ENCODE measurements at places on chromosomes 2 and 18.
A peak's percentile ranks its signal among the peaks of the same experiment; 100 is the strongest.

GRCh38 chr18:44520981-44521667, 159.6 kb upstream of the SETBP1 start:
- H3K27ac ChIP-seq, result no peak overlapping the region
- H3K4me3 ChIP-seq, result no peak overlapping the region
- H3K36me3 ChIP-seq, result no peaks in the 10 kb centered on the region
- no peaks in the 10 kb centered on the region for H3K27me3 ChIP-seq
- DNase-seq, result no peak

GRCh38 chr2:160417745-160418397, 75.7 kb downstream of the RBMS1 start:
- no peaks in the 10 kb centered on the region for H3K36me3 ChIP-seq
- H3K4me3 ChIP-seq, result no peak overlapping the region
- no peak overlapping the region for H3K27ac ChIP-seq
- H3K27me3 ChIP-seq, result no peaks in the 10 kb centered on the region

DNA sequence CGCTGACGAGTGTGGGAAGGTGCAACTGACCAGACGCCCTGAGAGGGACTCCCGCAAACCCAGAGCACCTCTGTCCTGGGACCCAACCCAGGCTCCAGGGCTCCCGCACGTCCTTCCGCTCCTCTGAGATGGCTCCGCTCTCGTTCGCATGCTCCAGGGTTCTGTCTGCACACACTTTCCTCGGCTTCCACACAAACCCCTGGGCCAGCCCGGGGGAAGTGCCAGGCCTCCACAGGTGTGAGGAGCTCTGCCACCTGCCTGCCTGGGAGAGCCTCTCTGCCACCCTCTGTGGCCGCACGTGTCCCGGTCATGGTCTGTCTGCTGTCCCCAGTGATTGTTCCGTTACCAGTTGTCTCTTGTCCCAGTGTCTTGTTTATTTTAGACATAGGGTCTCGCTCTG, 222.9 kb downstream of the HDAC4 start:
- H3K27ac ChIP-seq, result no peak overlapping the region
- H3K4me3 ChIP-seq, result no peak overlapping the region
- peaks cover 13% of the 10 kb centered on the region for H3K36me3 ChIP-seq

GRCh38 chr2:24050041-24050979, 769 bp downstream of the FKBP1B start:
- H3K27ac ChIP-seq, result no peak overlapping the region
- no peaks in the 10 kb centered on the region for H3K36me3 ChIP-seq
- H3K4me1 ChIP-seq, result peaks cover 12% of the 10 kb centered on the region
- no peaks in the 10 kb centered on the region for H3K27me3 ChIP-seq
- peak; percentile 76 for DNase-seq

DNA sequence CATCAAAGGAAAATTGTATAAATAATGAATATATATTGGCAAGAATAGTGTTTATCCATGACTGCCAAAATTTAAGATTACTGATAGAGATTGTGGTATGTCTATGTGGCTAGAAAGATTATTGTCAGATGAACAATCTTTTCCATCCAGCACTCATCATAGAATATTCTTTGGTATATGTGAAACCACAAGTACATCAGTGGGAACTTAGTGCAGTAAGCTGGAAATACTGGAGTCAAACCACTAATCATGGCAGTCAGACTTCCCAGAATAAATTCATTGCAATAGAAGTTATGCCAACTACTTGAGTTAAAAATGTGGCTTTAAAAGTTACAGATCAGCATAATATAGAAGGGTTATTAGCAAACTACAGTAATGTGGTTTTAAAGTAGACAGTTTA, 310.3 kb downstream of the GULP1 start:
- H3K27me3 ChIP-seq, result no peaks in the 10 kb centered on the region
- DNase-seq, result no peak
- no peaks in the 10 kb centered on the region for H3K36me3 ChIP-seq
- H3K27ac ChIP-seq, result no peak overlapping the region
- no peak overlapping the region for H3K4me3 ChIP-seq

DNA sequence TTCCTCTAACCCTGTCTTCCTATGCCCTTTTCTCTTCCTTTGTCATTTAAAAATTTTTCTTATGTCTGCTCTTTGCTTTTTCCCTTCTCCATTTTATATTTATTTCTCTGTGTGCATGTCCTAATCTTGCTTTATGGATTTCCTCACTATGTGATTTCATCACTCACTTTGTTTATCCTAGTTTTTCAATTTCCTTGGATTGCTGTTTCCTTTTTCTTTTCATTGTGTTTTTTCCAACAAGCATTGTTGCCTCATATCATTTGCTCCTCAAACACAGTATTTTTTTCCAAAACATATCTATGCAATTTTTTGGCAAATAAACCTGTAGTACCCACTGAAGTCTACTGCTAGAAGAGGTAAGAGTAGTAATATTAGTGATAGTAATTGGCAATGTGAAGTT, 67.4 kb upstream of the PNPT1 start:
- H3K27ac ChIP-seq, result no peak overlapping the region
- no peak overlapping the region for H3K4me3 ChIP-seq
- peaks cover 7% of the 10 kb centered on the region for H3K4me1 ChIP-seq
- no peaks in the 10 kb centered on the region for H3K27me3 ChIP-seq

DNA sequence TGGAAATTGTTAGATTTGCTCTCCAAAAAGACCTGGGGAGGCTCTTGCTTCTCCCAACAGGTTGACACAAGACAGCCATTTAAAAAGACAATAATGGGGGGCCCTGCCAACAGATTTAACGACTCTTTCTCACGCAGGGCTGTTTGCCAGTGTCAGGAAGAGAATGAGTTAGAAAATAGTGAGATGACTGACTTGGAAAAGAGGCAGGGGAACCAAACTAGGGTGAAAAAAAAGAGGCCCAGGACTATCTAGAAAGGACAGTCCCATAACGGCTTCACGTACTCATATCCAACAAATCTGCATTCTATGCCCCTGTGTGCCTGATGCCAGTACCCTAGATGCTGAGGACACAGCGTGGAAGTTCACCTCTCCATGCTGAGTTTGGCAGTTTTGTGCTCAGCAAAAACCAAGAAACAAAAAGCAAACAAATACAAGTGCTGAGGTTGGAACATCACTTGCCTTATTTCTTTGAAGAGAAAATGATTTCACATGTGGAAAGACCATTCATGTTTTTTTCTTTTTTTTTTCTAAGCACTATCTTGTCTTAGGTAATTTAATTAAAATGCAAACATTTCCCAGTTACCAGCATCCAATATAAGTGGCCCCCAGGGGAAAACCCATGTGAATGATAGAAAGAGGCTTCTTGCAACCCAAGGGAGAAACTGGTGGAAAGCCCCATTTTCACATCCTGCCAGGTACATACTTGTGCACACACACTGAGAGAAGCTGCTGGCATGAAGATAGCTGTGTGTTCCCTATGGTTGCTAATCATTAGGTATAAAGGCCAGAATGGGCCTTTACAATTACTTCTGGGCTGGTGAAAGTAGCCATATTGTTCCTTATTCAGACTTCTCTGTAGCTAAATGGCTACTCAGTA, 10.6 kb upstream of the WIPF1 start:
- H3K4me1 ChIP-seq, result no peaks in the 10 kb centered on the region
- no peak overlapping the region for H3K27ac ChIP-seq
- H3K36me3 ChIP-seq, result no peaks in the 10 kb centered on the region
- DNase-seq, result no peak
- H3K4me3 ChIP-seq, result no peak overlapping the region
- no peaks in the 10 kb centered on the region for H3K27me3 ChIP-seq

DNA sequence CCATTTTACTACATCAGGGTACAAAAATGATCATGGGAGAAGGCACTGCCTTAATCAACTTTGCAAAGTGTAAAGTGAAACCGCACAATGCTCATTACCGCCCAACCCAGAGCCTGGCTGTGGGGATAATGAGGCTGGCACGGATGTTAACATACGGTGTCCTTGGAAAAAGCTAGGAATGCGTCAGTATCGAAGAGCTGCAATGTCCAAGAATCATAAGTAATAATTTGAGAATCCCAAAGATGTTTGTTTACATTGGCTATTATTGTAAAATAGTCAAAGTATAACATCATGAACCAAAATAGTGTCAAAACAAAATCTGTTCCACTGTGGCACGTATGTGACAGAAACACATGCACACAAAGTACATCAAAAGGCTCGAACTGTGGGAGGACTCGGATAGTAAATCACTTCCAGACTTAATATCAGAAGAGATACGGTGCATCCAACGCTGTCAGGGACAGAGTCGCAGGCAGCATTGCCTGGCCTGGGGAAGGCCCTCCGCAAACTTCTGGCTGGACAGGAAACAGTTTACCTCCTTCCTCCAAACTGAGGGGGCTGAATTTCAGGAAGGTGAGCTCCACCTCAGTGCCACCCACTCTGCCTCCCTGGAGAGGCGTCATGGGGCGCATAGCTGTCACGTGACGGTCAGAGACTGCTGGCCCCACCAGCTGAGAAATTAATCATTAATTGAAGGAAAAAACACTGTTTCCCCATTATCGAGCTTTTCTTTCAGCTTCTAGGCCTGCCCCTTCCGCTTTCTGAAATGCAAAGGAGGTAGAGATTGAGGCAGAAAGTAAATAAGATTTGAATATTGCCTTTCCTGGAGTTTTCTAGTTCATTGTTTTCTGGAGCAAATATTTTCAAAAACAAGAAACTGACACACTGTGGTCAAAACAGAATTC, 1.8 kb upstream of the ID2 start:
- H3K27ac ChIP-seq, result no peak overlapping the region
- H3K36me3 ChIP-seq, result no peaks in the 10 kb centered on the region
- peaks cover 19% of the 10 kb centered on the region for H3K4me1 ChIP-seq
- DNase-seq, result no peak
- peaks cover 11% of the 10 kb centered on the region for H3K27me3 ChIP-seq

GRCh38 chr2:79512442-79513401, at the start of gene CTNNA2:
CTNNA2 (plus strand) TSS chr2:79513051.
- H3K4me3 ChIP-seq, result peak within 1 kb of the TSS; percentile 81
- DNase-seq, result peak; percentile 83
- H3K27ac ChIP-seq, result no peak within 1 kb of the TSS
- H3K4me1 ChIP-seq, result peaks cover 13% of the 10 kb centered on the region
- H3K27me3 ChIP-seq, result 0 out of 2 replicates have a peak, but pooled peaks cover 2% of the 10 kb centered on the region

DNA sequence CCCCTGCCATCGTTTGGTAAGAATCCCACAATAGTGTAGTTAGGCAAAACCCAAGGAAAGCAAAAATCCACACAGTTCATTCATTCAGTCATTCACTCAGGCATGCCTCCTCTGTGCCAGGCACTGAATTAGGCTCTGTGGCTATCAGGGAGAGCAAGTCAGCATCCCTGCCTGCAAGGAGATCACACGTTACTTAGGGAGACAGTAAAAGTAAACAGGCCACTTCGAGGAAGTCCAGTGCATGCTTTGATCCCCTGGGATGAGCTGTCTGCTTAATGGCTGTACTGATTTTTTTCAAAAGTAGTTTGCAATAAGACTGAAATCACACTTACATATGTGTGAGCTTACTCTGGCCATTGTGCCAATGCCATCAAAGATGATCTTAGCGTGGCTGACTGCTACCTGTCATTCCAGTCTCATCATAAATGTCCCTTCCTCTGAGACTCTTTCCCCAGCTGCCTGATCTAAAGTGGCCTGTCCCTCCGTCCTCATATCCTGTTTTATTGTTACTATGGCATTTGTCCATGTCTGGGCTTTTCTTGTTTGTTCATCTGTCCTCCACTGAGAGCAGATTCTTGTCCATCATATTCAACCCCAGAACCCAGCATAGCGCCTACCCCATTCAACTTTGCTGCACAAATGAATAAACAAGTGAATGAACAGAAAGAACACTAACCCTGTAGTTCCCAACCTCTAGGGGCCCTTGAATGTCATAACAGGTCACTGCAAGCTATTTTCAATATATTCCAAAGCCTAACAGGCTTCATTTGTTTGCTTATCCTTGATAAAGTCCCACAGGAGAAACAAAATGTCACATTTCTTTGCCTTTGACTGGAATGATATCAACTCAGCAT, 84.1 kb downstream of the GALNT14 start:
- no peaks in the 10 kb centered on the region for H3K4me1 ChIP-seq
- no peak overlapping the region for H3K4me3 ChIP-seq
- no peaks in the 10 kb centered on the region for H3K27me3 ChIP-seq
- H3K27ac ChIP-seq, result no peak overlapping the region
- no peaks in the 10 kb centered on the region for H3K36me3 ChIP-seq
- no peak for DNase-seq
